ENCODE measurements at places on chromosomes 12 and 14.
A peak's percentile ranks its signal among the peaks of the same experiment; 100 is the strongest.

DNA sequence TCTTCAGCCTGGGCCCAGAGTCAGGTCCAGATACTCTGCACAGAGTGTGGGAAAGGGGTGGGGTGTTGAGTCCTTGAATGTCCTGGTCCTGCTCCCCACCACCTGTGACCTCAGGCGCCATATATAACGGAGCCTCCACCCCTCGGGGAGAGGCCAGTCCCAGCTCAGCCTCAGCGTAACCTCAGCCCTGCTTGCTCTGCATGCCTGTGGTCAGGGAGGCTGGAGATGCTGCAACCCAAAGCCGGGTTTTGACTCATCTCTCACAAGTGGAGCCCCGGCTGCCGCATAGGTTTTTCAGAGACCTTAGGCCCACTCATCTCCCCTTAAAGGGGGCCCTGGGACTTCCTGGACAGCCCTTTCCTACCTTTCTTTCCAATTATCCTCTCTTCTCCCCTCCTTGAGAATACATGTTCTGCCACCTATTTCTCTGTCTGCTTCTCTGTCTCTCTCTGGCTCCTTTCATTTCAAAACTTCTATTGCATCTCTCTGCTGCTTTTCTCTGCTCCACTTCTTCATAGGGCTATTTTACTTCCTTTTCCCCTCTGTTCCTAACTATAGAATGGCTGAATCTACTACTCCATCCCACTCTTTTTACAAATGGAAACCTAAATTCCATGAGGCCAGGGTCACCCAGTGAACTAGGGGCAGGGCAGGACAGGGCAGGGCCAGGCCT lies 1.2 kb downstream of the ITGB7 start:
- peak; percentile 36 for DNase-seq

DNA sequence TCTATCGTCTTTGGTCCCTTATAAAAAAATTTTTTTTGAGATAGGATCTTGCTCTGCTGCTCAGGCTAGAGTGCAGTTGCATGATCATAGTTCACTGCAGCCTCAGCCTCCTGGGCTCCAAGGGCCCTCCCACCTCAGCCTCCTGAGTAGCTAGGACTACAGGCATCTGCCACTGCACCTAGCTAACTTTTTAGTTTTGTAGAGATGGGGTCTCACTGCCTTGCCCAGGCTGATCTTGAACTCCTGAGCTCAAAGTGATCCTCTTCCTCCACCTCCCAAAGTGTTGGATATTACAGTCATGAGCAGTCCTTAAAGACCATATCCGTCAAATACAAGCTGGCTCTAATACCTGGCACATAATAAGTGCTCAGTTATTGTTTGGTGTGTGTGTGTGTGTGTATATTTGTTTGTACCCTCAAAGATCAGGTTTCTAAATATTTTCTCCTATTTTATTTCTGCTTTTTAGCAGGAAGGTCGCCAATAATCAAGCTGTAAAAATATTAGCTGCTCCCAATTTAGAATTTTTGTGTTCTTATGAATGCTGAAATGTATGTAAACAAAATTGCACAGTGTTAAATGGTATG lies 30.5 kb downstream of the SRGAP1 start:
- DNase-seq, result no peak

GRCh38 chr14:103908580-103908979 lies 19.7 kb upstream of the TDRD9 start:
- no peak for DNase-seq

- no peak for DNase-seq
These were observed 315.7 kb downstream of the PAWR start for GRCh38 chr12:79375050-79375449.

DNA sequence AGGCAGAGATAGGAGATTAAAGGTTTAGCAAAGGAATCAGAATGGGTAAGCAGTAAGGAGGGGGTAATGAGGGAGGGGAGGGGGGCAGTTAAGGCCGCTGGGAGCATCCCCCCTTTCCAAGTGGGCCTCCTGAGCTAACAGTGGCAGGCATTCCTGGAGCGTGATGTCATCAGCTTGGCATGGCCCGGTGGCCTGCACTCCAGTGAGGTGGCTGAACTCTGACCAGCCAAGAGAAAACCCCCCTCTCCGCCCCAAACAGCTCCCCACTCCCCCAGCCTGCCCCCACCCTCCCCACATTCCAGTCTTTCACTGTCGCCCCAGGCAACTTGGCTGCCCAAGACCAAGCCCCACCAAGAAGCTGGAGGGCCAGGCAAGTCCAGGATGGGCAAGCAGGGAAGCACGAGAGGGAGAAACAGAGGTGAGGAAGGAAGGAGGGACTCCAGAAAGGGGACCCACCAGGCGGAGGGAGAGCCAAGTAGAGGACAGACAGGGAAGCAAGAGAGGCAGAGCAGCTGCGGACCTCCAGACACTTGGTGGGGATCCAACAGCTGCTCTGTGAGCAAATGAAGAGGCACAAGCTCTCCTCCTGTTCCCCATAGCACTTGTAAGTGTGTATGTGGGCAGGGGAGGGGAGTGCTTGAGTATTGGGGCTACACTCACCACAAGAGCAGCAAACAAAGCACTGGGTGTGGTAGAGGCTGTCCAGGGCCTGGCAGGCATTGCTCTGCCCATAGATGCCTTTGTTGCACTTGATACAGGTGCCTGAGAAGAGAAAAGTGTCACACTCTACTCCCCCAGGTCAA lies 4.5 kb downstream of the AJUBA start:
- DNase-seq, result no peak

GRCh38 chr12:46965880-46966279 lies 113.5 kb upstream of the PCED1B start:
- DNase-seq, result no peak

GRCh38 chr12:19893514-19893913 lies 454.2 kb downstream of the AEBP2 start:
- no peak for DNase-seq

DNA sequence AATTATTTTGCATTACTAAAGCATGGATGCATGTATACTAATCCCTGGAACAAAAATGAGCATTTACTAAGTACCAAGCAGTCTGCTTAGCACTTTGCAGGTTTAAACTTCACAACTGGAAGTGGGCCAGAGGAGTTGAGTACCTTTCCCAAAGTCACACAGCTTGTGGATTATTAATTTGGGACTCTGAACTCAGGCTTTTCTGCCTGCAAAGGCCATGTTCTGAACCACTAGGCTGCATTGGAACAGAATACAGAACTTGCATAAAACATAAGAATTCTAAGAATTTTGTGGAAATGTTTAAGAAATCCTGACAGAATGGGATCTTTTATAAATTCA lies 132.9 kb upstream of the AMIGO2 start:
- no peak for DNase-seq

DNA sequence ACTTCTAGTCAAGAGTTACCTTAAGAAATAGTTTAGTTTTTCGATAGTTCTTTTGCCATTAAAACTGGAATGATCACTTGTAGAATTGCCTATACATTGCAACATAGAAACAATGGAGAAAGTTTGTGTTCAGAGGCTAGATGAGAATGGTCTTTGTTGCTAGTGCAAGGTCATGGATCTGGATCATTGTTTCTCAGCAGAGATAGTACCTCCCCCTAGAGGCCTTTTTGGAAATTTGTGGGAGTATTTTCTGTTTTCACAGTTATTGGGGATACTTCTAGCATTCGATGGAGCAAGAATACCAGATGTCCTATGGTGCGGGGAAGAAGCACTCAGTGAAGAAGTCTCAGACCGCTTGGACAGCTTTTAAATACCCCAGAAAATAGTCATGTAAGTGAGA lies 138.8 kb upstream of the HMGA2 start:
- DNase-seq, result no peak

GRCh38 chr12:104079024-104079423 lies 14.7 kb downstream of the HCFC2 start:
- DNase-seq, result no peak

DNA sequence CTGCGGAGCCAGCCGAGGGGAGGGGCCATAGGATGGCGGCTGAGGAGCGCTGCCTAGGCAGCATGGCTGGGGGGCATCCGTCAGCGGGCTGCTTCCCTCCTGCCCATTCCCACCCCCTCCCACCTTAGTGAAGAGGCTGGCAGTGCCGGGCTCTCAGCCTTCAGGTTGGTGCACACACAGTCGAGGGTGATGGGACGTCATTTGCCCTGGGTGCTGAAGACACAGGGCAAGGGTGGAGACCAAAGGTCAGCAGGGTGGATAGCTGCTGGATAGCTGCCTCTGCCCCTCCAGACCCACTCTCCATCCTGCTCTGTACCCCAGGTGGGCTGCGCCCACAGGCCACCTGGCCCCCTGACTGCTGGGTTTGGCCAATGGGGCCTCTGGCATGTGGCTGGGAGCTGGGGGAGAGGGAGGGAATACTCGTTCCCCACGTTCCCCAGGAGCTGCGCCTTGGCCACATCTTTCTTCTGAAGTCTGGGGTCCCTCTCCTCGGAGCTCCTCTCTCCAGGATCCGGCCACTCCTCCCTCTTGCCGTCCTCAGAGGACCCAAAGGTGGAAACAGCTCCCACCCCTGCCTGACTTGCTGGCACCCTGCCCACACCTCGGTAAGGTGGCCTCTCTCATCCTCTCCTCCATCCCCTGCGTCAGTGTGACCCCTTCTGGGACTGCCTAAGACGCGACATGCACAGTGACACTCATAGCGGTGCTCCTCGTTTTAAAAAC lies 11.2 kb upstream of the CDC42BPB start:
- no peak for DNase-seq

DNA sequence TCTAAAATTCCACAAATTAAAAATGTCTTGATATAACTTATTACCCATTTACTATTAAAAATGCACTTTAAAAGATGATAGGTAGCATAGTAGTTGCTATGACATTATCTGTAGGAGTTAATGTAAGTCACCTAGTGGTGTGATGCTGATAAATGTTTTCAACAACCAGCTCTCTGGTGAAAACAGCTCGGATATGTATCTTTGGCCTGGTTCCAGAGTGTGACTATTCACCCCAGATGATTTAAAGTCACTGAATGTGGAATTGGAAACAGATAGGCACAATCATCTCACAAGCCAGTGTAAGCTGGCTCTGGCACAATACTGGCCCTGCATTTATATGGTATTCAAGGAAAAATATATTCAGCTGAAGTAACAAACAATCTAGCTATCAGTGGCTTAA lies 9.2 kb upstream of the CCDC196 start:
- no peak for DNase-seq

DNA sequence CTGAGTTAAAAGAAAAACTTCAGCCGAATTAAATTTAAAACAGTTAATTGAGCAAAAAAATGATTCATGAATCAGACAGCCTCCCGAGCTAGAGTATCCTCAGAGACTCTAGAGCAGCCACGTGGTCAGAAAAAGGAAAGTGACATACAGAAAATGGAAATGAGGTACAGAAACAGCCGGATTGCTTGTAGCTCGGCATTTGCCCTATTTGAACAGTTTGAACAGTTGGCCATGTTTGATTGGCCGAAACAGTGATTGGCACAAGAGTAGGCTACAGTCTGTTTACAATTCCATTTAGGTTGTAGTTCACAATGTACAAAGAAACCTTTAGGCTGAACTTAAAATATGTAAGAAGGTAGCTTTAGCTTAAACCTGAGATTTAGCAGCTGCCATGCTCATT lies 12.9 kb upstream of the OXA1L start:
- no peak for DNase-seq

GRCh38 chr12:1619587-1619986 lies 9.4 kb upstream of the WNT5B start:
- no peak for DNase-seq
